Renal pelvis (tissue), 12 donors: ENCODE measurements at places on chromosomes 2 and 18.

DNA sequence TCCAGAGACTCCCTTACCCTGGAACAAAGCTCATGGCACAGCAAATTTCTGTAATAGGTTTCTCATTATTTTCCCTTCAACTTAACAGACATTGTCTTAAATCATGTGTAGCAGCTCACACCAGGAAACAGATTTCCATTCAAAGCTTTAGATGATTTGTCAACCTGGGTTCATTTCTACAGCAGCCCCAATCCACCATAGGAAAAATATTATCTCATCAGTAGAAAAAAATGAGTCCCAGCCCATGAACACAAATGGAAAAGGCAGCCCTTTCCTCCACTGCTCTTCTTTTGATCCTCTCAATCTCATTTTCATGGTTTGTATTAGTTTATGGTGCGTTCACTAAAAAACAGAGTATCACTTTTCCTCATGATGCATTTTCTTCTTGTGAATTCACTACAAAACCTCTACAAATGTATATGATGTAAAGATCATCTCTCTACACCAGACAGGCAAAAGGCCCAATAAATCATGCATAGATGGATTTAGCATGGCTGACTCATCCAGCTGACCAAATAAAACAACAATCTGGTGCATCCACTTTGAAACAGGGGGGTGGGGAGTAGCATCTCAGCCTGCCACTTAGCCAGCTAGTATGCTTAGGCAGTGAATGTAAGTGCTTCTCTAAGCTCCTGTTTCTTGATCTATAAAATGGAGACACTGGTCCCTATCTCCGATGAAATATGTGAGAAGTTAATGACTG is 78.6 kb downstream of the SATB2 start:
- no peak for DNase-seq

- no peak for DNase-seq
These were observed 17.9 kb downstream of the LCT start for GRCh38 chr2:135818937-135819610.

DNA sequence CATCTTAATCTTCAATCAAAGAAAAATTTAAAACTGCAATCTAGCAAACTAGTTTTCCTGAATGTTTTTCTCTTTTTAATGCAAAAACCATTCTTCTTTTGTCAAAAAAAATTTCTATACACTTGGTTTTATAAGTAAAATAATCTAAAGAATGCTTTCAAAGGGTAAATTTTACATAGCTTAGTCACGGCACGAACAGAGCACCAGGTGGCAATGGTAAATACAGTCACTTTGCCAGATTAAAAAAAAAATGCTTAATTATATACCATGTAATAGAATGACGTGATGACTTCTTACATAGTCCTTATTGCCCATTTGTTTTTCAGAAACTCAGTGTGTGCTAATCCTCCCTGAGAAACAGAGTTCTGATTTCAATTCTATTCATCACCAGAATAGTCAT is 10.4 kb downstream of the FEZ2 start:
- DNase-seq = no peak

GRCh38 chr2:75560768-75561565 is at the start of gene EVA1A:
Gene EVA1A, minus strand, starts transcription at chr2:75560939. Its CDS starts 42,799 bp downstream, at chr2:75518140.
- DNase-seq = no peak

DNA sequence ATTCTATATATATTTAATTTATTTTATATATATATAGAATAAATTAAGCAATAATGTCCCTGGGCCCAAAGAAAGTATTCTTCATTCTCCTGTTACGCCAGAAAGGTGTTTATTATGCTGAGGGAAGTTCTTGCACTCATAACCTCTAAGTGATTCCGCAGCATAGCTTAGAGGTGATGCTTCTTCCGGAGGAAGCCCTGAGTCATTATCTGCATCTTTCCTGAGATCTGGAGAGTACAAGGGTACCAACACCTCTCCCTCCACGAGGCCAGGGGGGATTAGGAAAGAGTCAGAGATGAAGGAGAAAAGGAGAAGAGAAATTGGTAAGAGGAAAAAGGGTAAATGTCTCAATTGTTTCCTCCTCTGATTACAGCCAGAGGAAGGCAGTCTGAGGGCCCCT is 43.1 kb upstream of the RTN4 start:
- no peak for DNase-seq

- no peak for DNase-seq
These were observed 27.9 kb upstream of the ASNSD1 start for GRCh38 chr2:189633392-189633811.

- no peak for DNase-seq
These were observed 235.0 kb downstream of the KLHL29 start for GRCh38 chr2:23619941-23620340.

DNA sequence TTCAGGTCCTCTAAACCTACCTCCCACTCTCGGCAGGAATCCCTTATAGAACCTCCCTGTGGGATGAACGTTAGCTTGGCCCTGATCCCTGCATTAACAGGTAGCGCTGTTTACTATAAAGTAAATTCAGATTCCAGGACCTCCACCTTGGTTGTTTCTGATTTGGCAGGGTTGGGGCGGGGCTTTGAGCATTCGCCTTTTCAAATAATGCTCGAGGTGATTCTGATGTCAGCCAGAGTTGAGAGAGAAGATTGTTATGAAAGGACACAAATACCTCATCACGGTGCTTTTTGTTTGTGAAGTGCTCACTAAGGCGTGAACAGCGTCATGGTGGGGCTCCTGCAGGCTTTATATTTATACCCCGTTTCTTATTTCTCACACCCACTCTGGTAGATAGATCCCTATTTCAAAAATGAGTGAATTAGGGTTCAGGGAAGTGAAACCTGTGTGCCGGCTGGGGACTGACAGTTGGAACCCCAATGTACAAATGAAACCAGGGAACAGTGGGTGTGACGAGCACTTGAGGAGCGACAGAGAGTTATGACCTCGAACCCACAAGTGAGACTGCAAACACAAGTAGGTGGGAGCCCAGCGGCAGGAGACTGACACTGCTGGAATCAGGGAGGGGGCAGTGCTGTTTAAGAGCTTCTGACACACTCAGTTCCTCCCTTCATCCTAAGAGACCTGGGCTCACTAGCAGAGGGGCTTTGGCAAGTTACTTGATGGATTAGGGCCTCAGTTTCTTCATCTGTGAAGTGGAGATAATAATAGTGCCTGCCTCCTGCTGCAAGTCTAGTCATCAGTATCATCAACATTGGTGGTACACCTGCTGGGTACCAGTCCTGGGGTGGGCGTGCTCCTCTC is 14.2 kb upstream of the CXCR4 start:
- no peak for DNase-seq

DNA sequence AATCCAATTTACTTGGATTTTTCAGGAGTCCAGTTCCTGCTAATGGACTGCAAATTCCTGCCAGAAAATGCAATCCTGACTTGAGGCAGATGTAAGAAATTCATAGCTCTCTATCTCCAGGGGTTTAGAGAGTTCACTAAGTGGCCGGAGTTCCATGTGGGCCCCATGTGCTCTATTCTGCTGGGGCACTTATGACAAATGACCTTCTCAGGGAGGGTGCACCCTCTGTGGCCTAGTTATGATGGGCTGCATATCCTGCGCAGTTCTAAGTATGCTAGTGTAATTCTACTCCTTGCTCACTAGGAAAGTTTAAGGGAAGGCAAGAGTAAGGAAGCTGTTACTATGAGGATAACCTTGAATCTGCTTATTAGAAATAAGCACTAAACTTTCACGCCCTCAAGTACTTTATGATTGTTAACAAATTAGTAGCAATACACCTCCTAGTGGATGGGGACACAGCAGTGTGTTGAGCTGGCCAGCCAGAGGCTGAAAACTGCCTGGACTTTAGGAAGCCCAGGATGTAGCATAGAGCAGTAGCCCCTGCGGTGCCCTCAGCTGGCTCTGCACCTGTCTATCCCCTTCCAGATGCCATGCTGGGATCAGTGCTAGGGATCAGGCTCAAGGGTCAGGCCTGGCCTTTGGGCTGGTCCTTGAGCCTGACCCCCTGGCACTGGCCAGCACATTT is 14.4 kb downstream of the SMYD1 start:
- no peak for DNase-seq

GRCh38 chr2:148926291-148926961 is 51.4 kb downstream of the KIF5C start:
- peak; percentile 44 for DNase-seq

DNA sequence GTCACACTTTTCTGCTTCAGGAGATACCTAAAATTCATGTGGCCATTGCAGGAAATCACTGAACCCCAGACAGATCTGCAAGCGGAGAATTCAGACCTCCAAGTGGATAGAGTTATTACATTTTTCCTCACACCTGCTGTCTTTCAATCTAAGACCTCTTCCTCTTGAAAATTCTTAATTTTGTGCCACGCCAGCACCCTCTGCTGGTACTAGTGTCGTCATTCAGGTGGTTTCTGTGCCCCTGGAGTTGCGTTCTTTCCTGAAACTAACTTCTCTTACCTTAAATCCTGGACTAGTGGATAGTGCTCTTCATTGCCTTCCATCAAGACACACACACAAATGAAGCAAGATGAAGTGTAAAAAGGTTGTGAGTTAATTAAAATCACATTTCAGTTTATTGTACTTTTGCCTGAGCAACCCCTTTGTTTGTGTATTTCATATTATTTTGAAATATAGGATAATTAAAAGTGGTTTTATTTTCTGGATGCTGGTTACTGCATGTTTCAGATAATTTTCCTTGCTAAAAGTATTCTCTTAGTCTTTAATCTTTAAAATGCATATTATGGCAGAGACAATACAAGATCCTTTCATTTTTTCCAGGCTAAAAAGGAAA is 1.6 kb upstream of the DNER start:
- DNase-seq = peak; percentile 50

DNA sequence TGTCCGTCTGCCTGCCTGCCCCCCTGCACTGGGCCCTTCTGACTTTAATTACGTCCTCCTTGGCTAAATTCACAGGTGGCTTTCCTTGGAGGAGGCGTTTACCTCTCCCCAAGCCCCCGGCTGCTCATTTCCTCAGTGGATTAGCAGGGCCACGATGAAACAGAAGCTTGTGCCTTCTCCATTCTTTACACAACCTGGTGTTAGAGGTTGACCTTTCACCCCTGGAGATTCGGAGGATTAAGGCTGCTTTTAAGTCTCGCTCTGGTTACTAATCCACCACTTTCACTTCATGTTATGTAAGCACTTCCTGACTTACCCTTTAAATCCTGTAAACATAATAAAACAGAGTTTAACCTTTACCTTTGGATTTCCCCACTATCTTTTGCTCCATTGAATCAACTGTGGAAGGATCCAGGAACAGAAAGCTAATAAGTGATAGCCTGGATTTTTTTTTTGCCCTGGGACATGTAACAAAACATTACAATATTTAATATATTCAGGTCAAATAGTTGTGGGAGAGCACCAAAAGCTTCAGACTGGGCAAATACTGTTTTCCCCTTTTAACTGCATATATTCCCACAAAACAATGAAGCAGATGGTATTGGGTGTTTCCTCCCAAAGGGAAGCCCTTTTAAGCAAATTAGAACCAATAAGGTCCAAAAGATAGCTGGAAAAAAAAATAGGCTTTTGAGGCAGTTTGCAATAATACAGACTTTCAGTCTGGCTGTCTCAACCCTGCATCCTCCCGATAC is 370.2 kb downstream of the EN1 start:
- no peak for DNase-seq

DNA sequence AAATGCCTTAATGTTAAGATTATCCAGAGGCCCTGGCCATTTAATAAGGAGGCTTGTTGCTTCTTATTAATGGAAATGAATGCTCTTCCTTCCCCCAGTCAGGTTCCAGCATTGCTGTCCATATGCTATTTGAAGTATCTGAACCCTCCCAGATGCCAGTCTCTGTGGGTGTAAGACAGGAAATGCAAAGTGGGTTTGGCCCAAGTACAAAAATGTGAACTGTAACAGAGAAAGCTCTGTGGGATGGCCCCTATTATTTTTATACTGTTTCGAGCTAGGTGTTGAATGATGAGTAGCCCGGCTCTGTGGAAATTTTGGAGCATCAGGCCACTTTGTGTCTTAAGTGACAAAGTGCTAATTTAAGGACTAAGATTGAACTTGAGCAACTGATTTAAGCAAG is 141.0 kb downstream of the UXS1 start:
- no peak for DNase-seq

DNA sequence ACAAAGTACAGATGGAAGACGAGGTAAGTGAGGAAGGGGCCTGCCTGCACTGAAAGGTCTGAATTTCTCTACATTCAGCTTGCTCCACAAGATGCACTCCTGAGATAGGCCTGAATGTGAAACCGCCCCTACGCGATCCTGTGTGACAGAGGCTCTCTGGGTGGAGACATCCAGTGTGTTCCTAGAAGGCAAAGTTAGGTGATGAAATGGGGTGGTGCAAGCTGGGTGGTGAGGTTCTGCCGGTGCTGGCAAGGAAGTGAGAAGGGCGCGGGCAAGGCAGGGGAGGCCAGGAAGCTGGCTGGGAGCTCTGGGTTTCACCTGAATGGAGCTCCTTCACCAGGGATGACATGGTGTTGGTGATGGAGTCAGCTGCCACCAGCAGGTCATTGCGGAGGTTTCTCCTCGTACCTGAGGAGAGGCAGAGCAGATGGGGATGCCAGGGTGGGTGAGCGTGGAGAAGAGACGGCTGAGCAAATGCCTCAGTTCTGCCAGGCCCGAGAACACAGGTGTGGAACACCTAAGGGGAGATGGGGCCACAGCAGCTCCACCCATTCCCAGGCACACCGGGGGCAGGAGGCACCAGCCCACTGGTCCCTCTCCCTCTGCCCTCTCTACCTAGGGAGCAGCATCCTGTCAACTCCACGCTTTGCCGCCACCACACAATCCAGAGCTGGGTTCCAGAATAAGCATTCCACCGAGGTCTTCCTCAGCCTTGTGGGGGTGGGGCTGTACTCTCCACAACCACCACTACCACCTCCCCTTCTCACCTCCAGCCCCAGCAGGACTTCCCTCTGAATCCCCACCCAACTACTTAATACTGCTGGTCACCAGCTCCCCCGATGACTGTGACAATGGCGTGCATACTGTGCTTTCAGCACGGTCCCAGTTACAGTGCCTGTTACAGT is 45.5 kb upstream of the DNMT3A start:
- DNase-seq = no peak

GRCh38 chr2:158778243-158778642 is 16.9 kb upstream of the DAPL1 start:
- no peak for DNase-seq

DNA sequence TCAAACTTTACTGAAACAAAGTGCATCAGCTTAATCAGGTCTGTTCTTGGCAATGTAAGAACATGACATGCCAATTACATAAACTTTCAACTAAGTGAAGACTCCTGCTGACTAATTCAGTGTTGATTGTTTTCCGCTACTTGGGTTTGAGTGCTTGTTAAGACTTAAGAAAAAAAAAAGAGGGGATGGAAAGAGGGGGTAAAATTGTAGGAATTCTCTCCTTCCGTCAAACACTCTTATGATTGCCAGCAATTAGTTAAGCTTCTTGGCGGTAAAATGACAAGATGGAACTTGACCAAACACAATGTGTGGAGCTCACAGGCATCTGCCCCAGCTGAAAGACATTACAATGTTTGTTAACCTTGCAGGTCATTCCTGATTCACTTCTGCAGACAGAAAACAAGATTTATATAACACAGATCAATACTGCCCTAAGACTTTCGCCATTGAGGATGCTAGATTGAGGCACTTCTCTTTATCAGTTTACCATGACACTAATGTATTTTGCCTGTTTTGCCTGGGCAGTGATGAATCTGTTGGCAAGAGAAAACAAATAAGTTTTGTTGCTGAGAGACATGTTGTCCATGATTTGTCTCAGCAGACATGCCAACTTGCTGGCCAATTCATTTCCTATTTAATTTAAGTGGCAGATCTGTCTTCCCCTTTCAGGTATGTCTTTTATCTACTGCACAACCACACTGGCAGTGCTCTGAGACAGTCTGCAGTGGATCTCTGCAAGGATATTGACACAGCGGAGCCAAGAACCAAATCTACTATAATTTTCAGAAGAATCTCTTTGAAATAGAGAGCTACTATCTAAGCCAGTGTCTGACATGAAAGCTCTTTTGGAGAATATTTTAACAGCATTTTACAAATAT is 410.0 kb upstream of the KCNH7 start:
- DNase-seq = no peak

GRCh38 chr18:31578126-31578525 is 13.6 kb upstream of the TTR start:
- DNase-seq = no peak
